Amniotic epithelial cell (primary cell): ENCODE measurements at places on chromosomes 3 and 15.
A peak's percentile ranks its signal among the peaks of the same experiment; 100 is the strongest.

DNA sequence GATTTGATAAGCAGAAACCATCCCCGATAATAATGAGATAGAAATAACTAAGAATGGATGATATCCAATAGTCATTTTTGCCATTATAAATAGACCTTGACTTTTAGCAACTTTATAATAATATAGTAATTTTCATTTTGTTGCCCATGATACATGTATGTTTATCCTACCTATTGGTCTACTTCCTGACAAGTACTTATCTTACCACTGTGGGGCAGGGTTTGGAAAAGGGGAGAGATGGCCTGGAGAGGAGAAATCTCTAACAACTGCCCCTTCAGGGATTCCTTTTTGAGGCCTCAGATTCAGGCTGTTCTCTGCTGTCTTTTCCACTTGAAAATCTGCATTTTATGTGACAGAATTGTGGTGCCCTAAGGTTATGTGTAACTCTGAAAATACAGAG is 42.2 kb downstream of the FAM98B start:
- DNase-seq = no peak

- DNase-seq = peak; percentile 93
Observed at GRCh38 chr15:72338617-72339321, 18.8 kb upstream of the CELF6 start.

DNA sequence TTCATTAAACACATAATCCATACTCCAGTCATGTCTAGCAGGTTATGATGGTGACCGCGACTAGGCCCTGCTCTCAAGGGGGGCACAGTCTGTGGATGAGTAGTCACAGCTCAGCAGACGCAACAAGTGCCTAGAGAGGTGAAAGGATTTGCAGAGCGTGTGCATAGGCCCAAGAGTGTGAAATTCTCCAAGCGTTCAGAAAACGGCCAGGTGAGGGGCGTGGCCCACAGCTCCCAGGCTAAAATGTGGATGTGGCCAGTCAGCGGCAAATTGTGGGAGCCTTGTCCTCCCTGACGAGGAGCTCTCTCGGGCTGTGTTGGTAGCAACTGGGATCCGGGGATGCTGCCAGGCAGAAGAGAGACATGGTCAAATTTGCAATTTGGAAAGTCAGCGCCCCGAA is 46.4 kb upstream of the TSEN2 start:
- DNase-seq = no peak

DNA sequence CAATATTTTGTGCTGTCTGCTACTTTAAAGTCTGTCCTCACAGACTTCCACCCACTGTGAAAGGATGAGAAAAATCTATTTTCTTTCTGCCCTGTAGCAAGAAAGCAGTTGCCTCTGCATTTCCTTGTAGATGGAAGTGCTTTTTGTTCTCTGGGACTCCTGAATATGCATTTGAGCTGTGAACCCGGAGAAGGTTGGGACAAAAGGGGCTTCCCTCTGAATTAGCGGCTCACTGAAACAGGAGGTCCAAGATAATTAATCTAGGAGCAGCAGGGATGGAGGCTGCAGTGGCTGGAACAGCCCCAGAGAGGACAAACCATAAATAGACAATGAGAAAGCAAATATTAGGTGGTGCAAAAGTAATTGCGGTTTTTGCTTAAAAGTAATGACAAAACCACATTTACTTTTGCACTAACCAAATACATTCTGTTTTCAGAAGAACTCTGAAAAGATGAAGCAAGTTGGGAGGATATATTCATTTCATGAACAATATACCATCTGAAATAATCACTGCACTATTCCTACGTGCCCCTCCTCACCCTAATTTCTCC is 143.4 kb upstream of the KBTBD8 start:
- no peak for DNase-seq

DNA sequence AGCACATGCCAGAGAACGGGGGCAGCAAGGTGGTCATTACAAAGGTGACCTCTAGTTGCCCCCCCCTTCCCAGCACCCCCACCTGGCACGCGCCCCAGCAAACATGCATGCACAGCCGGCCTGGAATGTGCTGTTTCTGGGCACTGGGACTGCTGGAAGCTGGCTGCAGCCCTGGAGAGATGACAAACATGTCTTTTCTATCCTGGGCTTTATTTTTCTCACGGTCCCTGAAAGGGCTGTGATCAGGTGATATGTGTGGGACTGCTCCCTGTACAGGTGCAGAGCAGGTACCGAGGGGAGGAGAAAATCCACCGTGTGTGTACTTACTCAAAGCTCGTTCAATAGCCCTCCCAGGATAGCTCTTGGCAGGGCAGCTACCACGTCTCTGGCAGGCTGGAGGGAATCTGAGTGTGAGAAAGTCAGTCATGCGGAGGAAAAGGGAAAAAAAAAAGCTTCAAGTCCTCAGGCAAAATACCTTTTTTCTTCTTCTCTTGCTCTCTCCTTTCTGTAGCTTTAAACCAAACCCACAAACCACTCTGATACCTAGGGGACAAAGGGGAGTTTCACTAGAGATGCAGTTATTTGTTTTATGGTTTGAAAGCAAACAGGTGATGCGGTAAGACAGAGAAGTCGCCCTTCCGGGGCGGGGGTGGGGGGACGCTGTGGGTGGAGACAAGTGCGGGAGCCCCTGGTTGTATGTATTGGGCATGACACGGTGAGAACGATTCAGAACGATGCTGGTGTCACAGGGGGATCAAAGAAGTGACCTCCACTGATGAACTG is 5.0 kb upstream of the HES1 start:
- DNase-seq = peak; percentile 19

- DNase-seq = peak; percentile 57
Observed at GRCh38 chr3:197700095-197700494, 36.6 kb downstream of the RUBCN start.

- DNase-seq = peak; percentile 96
Observed at GRCh38 chr3:10173926-10174435, 9.3 kb downstream of the IRAK2 start.

GRCh38 chr3:82815417-82816058 is 1054.1 kb upstream of the GBE1 start:
- no peak for DNase-seq

DNA sequence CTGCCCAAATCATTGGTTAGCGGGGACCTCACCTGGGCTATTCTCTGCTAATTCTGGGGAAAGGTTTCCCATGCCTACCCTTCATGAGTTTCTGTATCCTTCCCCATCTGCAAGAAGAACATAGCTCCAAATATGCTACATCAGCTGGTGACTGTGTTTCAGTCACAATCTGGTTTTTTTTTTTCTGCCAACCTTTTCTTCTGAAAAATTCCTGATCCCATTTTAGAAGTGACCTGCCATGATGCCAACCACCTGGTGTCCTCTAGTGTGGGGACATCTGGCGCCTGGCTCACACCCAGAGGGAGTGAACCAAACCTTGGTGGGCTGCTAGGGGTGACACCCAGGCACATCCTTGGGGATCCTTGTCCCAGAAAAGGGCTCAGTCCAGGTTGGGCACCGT is 76.1 kb downstream of the CHRD start:
- no peak for DNase-seq

- DNase-seq = no peak
Observed at GRCh38 chr3:188280627-188281026, 126.7 kb downstream of the LPP start.

GRCh38 chr3:41569632-41570305 is 370.5 kb downstream of the CTNNB1 start:
- DNase-seq = no peak

GRCh38 chr3:94308767-94309166 is 245.9 kb downstream of the NSUN3 start:
- DNase-seq = no peak

- DNase-seq = peak; percentile 24
Observed at GRCh38 chr3:127888564-127889107, 26.4 kb upstream of the KBTBD12 start.

- DNase-seq = no peak
Observed at GRCh38 chr15:52361975-52362494, 66.4 kb upstream of the MYO5C start.

GRCh38 chr15:58308742-58309355 is 122.9 kb upstream of the LIPC start:
- no peak for DNase-seq

DNA sequence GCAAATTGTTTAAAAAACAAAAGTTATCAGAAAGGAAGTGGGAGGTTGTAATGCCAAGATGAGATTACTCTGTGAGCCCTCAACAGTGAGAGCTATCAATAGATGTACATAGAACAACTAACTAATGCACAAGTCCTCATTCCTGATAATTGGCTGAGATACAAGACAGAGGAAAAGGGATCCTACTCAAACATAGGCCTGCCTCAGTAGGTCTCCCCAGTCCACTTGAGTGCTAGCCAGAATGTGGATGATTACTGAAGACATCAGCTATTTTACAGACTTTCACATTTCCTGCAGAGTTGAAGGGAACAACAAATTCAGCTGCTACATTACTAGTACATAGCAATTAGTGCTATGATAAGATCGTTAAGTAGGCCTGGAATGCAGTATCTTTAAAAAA is 981.9 kb downstream of the TUSC7 start:
- DNase-seq = no peak

DNA sequence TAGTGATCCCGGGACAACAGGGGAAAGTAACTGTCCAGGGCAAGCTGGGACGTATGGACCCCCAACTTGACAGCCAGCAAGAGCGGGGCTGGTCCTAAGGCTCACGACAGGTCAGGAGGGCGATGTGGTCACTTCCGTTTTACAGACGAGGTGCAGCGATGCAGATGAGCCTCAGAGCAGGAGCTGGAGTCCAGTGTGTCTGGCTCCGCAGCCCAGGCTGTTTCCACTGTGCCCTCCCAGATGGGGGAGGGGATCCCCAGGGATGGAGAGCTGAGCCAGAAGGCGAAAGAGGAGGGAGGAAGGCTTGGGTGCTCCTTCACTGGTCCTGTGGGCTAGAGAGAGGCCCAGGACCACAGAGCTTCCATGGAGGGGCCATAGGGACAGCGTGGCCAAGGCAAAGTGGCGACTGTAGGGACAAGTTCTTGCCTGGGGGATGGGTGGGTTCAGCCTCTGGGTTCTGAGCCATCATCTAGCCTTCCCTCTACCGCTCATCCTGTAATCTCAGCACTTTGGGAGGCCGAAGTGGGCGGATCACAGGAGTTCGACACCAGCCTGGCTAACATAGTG is 5.7 kb downstream of the SNX33 start:
- no peak for DNase-seq

GRCh38 chr15:89839167-89839810 is 24.6 kb upstream of the ANPEP start:
- no peak for DNase-seq

DNA sequence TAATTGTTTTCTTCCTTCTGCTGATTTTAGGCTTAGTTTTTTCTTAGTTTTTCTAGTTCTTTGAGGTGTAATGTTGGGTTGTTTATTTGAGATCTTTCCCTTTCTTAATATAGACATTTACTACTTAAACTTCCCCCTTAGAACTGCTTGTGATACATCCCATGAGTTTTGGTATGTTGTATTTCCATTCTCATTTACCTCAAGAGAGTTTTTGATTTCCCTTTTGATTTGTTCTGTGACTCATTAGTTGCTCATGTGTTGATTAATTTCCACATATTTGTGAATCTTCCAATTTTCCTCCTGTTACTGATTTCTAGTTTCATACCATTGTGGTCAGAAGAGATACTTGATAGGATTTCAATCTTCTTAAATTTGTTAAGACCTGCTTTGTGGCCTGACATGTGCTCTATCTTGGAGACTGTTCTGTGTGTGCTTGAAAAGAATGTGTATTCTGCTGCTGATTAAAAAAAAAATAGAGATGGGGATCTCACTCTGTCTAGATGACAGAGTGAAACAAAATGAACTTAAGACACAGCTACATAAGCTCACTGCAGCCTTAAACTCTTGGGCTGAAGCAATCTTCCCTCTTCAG is 22.3 kb downstream of the GRM2 start:
- DNase-seq = no peak
